Chondrocyte (in vitro differentiated cells): ENCODE measurements at places on chromosomes 2 and 18. TPM values are rescaled to one million over a fixed set of nuclear protein-coding genes. Genes with fewer than 3 reads are reported as not detected.

REG3A gene
- total RNA-seq: not detected in 3 replicates

GRCh38 chr2:219433666-219434467 lies 776 bp upstream of the SPEG start:
- no peaks in the 10 kb centered on the region for H3K36me3 ChIP-seq
- H3K4me1 ChIP-seq: peaks cover 12% of the 10 kb centered on the region
- DNase-seq: peak; percentile 15
- no peaks in the 10 kb centered on the region for H3K27me3 ChIP-seq
- H3K27ac ChIP-seq: no peak overlapping the region
- no peak overlapping the region for H3K4me3 ChIP-seq

GRCh38 chr2:201183365-201183727 lies 405 bp downstream of the CASP10 start:
- H3K4me1 ChIP-seq: no peaks in the 10 kb centered on the region
- H3K36me3 ChIP-seq: no peaks in the 10 kb centered on the region
- no peak overlapping the region for H3K4me3 ChIP-seq
- DNase-seq: no peak
- H3K27ac ChIP-seq: no peak overlapping the region

PSMA8 gene
- total RNA-seq: not detected in 3 replicates

- no peaks in the 10 kb centered on the region for H3K27me3 ChIP-seq
- no peaks in the 10 kb centered on the region for H3K4me1 ChIP-seq
- no peak for DNase-seq
- no peak overlapping the region for H3K4me3 ChIP-seq
- H3K36me3 ChIP-seq: no peaks in the 10 kb centered on the region
These were observed 179.4 kb upstream of the DCC start for GRCh38 chr18:52160636-52161035.

GRCh38 chr2:217065012-217065290 lies 205.1 kb upstream of the TNP1 start:
- no peak for DNase-seq
- peaks cover 10% of the 10 kb centered on the region for H3K4me1 ChIP-seq
- H3K36me3 ChIP-seq: no peaks in the 10 kb centered on the region
- H3K4me3 ChIP-seq: no peak overlapping the region

PID1 gene
- total RNA-seq: 0.95 to 1.8 TPM (median 1.8 TPM) in 3 replicates
